Right renal cortex interstitium (tissue), 3 donors: ENCODE measurements at places on chromosomes 13 and 19. TPM values are rescaled to one million over a fixed set of nuclear protein-coding genes. Genes with fewer than 3 reads are reported as not detected.

DNA sequence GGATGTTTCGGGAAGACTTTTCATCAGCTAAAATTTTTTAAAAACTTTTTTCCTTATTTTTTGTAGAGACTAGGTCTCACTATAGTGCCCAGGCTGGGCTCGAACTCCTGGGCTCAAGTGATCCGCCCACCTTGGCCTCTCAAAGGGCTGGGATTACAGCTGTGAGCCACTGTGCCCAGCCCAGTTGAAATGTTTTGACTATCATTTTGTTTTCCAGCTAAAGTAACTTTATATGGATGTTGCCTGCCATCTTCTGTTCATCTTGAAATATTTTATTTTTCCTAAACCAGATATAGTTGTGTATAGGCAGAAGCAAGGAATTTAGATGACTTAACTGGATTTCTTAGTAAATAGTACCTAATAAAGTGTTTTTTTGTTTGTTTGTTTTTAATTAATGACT lies 7.0 kb downstream of the CAB39L start:
- no peak for DNase-seq

DNA sequence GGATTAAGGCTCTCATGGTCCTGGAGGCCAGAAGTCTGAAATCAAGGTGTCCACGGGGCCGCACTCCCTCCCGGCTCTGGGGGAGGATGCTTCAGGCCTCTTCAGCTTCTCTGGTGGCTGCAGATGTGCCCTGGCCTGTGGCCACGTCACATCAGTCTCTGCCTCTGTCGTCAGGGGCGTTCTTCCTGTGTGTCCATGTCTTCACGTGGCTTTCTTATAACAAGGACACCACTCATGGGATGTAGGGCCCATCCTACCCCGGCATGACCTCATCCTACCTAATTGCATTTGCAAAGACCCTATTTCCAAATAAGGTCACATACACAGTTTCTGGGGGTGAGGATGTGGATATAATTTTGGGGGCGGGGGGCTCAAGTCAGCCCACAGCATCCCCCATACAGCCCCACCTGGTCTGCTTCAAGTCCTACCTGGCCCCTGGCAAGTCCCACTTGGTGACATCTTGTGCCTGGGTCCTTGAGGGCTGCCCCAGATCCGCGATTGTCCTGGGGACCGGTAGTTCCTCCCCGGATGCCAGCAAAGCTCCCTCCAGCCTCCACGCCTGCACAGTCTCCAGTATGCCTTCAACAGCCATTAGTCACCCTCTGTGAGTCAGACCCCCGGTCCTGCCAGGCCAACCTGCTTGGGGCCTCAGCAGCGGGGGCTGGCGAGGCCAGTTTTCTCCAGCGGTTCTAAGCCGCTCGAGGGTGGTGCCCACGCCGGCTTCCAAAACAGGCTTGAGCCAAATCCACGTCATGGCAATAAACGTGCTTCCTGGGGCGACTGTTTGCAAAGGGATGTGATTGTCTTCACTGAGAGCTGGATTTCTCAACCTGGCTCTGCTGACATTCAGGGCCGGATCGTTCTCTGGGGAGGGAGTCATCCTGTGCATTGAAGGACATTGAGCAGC lies 32.2 kb downstream of the MYO9B start:
- DNase-seq, result no peak

ZNF560 gene
- polyA plus RNA-seq, result 1.2 TPM

- no peak for DNase-seq
Measured at GRCh38 chr19:44988896-44989556, 12.2 kb upstream of the RELB start.

- no peak for DNase-seq
Measured at GRCh38 chr13:59304596-59304995, 859.1 kb downstream of the DIAPH3 start.

DNA sequence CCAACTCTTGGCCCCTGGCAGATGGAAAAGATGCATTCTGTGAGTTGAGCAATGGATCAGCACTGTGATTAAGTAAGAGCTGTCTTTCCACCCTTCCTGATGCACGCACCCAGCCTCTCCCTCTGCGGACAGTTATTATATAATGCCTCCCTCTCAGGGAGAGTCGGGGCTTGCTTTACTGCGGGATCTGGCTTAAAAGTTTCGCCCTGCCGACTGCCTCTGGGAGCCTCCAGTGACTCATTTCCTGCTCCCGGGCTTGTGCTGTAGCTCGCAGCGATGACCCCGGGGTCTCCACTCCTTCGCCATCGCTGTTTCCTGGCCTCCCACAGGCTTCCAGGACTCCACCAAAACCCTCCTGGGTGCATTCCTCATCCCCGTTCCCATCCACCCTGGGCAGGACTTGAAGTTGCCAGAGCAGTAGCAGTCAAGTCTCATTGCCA lies 107.4 kb upstream of the SLC7A1 start:
- DNase-seq, result no peak

HTR2A gene
- polyA plus RNA-seq, result 1.1 TPM

- DNase-seq, result no peak
Measured at GRCh38 chr13:51630288-51630615, 46.0 kb downstream of the WDFY2 start.

- no peak for DNase-seq
Measured at GRCh38 chr13:46172531-46172991, 9.4 kb downstream of the LCP1 start.

CALR3 gene
- not detected for polyA plus RNA-seq

GRCh38 chr19:19751846-19752245 lies 18.9 kb upstream of the ZNF14 start:
- no peak for DNase-seq

DNA sequence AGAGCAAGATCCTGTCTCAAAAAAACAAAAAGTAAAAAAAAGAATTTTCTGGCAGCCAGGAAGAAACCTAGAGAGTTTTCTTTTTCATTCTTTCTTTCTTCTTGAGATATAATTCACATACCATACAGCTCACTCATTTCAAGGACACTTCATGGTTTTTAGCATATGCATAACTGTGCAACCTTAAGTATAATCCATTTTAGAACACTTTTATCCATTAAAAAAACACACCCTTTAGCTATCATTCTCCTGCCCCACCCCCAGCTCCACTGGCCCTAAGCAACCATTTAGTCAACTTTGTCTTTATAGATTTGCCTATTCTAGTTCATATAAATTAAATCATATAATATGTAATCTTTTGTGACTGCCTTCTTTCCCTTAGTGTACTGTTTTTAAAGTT lies 8.1 kb upstream of the IPO5 start:
- no peak for DNase-seq

CEBPA gene
- 2.4 TPM for polyA plus RNA-seq

PLIN5 gene
- polyA plus RNA-seq, result 3.2 TPM

KLK7 gene
- 4.0 TPM for polyA plus RNA-seq

ZNF223 gene
- 15.5 TPM for polyA plus RNA-seq

DNA sequence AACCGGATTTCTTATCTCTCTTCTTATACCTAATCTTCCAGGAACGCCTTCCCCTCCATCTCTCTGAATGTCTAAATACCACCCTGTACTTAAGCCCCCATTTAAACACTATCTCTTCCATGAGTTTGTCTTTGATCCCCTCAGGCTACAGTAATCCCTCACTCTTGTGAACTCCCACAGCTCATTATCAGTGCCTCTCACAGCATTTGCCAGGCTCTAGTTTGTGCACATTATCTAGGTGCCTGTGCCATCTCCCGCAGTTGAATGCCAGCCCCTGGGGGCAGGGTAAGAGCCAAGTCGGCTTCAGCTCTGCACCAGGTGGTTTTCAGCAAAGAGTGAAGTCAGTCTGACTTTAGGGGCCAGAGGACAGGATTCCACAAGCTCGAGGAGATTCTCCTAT lies 71.4 kb downstream of the FREM2 start:
- no peak for DNase-seq

IL11 gene
- 0.90 TPM for polyA plus RNA-seq

DACH1 gene
- polyA plus RNA-seq, result 104 TPM

GRCh38 chr19:30324982-30325381 lies 47.2 kb upstream of the ZNF536 start:
- no peak for DNase-seq

PLIN4 gene
- 0.57 TPM for polyA plus RNA-seq

JAK3 gene
- 2.1 TPM for polyA plus RNA-seq

- no peak for DNase-seq
Measured at GRCh38 chr13:44713788-44714469, 137.8 kb upstream of the TSC22D1 start.

- DNase-seq, result no peak
Measured at GRCh38 chr13:45280011-45280410, 61.0 kb downstream of the TPT1 start.

DNA sequence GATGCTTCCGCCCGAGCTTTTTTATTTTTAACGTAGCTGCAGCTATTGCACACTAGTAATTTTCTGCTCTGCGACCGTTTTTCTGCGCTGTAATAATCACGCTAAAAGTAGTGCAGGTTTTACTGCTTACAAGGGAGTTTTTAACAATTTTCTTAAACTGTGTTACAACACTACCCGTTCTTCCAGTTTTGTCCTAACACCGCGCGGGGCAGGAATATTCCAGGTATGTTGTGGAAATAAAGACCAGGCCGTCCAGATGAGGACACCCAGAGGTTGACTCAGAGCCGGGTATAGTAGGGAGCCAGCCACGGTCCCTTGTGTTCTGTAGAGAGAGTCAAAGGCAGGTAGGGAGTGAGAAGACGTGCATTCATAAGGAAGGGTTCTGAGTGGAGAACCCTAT lies 21.7 kb downstream of the ZNF274 start:
- no peak for DNase-seq

GRCh38 chr19:46346821-46347571 lies at the start of gene PPP5C:
TSS of gene PPP5C (plus strand) at chr19:46347087. CDS start at chr19:46347097, 10 bp downstream.
- DNase-seq, result peak; percentile 83

DNA sequence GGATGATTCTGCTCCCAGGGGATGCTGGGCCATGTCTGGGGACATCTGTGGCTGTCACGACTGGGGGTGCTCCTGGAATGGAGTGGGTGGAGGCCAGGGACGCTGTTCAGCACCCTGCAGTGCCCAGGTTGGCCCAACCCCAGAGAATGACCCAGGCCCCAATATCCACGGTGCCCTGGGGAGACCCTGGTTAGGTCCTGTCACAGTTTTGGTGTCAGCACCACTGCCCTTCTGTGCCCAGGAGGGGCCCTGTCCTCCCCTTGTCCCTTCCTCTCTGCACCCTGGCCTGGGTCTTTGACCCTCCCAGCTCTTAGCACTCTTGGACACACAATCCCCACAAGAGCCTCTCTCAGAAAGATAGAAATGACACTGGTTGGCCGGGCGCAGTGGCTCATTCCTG lies 85.3 kb downstream of the GADD45B start:
- no peak for DNase-seq

- no peak for DNase-seq
Measured at GRCh38 chr13:60716313-60716712, 319.3 kb downstream of the TDRD3 start.

GRCh38 chr13:107020393-107020792 lies 452.5 kb upstream of the ARGLU1 start:
- DNase-seq, result no peak

DNA sequence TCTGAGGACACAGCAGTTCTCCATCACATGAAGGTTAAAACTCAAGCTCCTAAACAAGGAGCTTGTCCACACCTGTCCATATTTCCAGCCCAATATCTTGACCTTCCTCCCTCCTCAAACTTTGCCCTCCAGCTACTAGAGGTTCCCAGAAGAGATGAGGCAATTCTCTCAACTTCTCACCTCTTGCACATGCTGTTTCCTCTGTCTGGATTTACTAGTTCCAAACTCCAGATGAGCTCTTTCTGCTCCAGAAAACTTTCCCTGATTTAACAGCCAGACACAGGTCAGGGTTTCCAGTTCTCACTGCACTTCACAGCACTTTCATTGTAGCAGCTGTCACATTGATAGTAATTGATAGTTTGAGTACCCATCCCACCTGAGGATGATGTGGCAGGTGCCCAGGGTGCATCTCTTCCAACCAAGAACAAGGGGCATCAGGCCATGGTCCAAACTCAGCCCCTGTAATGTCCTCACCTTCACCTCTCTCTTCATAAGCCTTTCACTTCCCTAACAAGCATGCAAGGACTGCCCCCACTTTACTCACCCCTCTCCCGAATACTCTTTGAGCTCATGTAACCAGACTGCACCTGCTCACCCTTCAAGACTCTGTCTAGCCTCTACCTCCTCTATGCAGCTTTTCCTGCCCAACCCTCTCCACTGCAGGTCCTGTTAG lies 3.0 kb upstream of the WDFY2 start:
- no peak for DNase-seq

UNC13A gene
- polyA plus RNA-seq, result 0.16 TPM

- DNase-seq, result no peak
Measured at GRCh38 chr19:5079071-5079774, 110.3 kb downstream of the KDM4B start.

DNA sequence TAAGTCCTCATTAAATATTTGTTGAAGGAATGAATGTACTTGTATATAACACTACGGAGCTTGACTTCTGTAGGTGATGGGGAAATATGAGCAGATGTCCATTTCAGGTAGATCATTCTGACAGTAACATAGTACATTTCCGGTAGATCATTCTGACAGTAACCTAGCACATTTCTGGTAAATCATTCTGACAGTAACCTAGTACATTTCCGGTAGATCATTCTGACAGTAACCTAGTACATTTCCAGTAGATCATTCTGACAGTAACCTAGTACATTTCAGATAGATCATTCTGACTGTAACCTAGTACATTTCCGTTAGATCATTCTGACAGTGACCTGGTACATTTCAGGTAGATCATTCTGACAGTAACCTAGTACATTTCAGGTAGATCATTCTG lies 2.5 kb downstream of the PHF11 start:
- no peak for DNase-seq

DNA sequence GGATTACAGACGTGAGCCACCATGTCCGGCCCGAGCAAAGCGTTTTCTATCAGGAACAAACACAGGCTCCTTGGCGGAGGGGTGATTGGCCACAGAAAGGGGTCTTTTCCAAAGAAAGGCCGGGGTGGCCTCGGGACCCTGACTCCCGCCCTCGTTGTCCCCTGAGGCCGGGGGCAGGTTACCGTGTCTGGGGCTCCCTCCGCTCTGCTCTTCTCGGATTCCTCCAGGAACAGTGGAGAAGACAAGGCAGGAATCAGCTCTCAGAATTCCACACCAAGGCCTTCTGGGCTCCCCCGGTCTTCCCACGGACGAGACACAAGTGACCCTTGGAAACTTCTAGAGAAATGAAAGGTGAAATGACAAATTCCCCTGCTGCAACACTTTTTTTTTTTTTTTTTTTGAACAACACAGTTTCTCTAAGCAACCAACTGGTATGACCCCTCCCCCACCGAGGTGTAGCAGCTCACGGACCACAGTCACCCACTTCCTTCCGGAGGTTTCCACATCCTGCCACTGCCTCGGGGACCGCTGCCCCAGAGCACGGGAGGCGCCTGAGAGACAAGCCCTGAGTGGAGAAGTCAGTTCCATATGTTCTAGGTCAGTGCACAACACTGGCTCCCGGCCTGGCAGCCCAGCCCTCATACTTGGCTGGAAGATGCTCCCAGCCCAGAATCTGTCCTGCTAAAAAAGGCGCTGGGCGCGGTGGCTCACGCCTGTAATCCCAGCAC lies 11.0 kb downstream of the MOB3A start:
- no peak for DNase-seq

- DNase-seq, result no peak
Measured at GRCh38 chr19:595326-596262, 5.9 kb downstream of the HCN2 start.

ZNF729 gene
- polyA plus RNA-seq, result 1.9 TPM
